ENCODE measurements at places on chromosomes 1 and 21.

- DNase-seq: no peak
These were observed 252.9 kb downstream of the KCNT2 start for GRCh38 chr1:196355206-196355786.

GRCh38 chr1:40309374-40310128 is 7.5 kb downstream of the COL9A2 start:
- DNase-seq: no peak

DNA sequence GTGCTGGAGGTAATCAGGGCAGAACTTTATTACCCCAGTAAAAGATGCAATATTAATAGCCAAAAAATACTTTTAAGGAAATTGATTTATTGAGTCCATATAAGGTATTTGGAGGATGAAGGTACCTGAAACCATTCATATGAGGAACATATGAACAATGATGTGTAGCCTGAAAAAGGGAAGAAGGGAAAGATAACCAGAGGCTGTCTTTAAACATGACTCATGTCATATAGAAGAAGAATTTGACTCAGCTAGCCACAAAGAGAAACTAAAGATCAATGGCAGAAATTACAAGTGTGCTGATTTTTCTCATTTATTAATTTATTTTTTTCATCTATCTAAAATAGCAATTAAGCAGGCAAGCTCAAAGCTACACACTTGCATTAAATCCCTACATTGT is 136.2 kb upstream of the DUSP10 start:
- DNase-seq: no peak

DNA sequence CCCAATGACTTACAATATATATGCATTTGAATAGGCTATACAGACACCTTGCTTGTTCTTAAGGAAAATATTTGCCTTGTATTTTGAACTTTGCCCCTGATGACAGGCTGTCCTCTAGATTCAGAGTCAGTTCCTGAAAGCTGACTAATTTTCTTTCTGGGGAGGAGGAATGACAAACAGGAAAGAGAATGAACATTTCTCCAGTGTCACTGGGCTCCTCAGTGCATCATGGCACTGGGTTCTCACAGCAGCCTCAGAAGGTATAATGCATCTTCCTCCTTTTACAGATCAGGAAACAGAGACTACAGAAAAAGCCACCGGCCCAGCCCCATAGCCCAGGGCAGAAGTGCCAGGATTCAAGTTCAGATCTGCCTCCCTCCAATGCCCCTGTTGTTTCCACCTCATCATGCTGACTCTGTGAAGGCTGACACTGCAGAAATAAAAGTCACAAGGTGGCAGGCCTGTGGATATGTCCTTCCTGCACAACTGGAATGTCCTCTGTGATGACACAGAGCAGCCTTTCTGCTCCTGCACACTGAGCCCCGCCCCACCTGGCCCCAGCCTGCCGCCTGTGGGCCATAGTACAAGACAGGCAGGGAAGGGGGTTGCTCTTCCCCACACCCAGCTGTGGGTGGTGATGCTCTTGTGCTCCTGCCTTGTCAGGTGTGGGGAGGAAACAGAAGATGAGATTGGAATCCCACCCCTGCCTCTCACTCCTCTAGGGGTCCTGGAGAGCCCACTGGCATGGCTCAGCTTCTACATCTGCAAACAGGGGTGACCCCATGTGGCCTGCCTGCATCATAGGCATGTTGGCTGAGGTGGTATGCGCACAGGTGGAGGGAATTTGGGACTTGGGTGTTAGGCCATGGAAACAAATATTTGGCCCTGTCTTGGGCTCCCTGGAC is 6.4 kb downstream of the TTC22 start:
- no peak for DNase-seq

GRCh38 chr1:212635141-212635631 is 26.6 kb downstream of the ATF3 start:
- DNase-seq: no peak

DNA sequence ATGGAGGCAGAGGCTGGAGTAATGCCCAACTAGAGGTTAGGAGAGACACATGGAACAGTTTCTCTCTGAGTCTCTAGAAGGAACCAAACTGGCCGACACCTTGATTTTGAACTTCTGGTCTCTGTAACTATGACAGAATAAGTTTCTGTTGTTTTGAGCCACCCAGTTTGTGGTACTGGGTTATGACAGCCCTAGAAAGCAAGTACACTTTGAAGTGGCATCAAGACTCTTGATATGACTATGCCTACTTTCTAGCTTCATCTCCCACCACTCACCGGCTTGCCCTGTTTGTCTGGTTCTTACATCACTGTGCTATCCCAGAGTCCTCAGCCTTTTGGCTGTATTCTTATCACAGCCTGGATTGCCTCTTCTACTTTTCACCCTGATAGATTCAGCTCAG is 230.3 kb upstream of the USP24 start:
- DNase-seq: no peak

GRCh38 chr1:61561666-61562065 is 163.3 kb downstream of the TM2D1 start:
- no peak for DNase-seq

DNA sequence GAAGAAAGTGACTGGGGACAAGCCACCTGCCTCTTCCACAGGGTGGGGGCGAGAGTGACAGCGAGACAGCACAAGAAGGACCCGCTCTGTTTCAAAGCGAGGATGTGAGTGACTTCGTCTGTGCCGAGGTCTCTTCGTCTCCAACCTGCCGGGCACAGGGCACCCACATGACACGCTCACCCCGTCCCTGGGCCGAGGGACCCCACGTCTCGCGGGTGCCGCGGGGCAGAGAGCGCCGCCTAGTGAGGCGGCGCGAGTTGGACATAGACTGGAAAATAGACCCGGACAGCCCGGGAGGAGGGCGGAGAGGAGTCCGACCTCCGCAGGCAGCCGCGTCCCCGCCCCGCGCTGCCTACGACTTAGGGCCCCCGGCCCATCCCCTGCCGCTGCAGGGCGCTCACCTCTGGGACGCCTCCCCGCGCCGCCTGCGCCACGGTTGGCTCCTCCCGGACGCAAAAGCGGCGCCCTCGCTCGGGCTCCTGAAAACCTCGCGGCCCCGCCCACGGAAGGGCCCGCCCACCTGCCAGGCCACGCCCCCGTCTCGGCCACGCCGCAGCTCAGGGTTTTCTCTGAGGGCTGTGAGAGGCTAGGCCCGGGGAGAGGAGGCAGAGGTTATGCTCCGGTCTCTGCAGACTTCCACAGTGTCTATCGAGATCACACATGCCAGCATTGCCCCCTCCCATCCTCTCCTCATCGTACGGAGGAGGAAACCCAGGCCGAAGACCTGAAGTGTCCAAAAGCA is at the start of gene TLR5:
TSS of gene TLR5 (minus strand) at position 454 of the 742 bp plus-strand sequence. CDS start 30,217 bp downstream, outside the sequence.
- DNase-seq: peak; percentile 93

GRCh38 chr1:22841860-22842281 is 130.8 kb downstream of the LACTBL1 start:
- DNase-seq: no peak

DNA sequence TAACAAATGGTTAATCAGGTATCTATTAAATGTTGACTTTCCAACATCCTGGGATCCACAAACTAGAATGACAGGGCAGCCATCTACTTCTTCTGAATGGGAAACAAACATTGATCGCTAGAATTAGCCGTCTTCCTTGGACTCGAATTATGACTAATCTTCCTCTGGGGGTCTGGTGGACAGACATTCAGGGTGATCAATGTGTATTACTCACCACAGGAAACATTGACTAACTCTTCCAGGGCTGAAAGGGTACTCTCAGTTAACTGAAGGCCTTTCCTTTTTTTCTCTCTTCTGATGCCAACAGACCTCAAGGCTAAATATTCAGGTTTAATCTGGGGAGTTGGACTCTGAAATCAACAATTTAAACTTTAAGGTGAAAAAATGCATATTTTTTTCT is 9.5 kb downstream of the NOL9 start:
- no peak for DNase-seq

DNA sequence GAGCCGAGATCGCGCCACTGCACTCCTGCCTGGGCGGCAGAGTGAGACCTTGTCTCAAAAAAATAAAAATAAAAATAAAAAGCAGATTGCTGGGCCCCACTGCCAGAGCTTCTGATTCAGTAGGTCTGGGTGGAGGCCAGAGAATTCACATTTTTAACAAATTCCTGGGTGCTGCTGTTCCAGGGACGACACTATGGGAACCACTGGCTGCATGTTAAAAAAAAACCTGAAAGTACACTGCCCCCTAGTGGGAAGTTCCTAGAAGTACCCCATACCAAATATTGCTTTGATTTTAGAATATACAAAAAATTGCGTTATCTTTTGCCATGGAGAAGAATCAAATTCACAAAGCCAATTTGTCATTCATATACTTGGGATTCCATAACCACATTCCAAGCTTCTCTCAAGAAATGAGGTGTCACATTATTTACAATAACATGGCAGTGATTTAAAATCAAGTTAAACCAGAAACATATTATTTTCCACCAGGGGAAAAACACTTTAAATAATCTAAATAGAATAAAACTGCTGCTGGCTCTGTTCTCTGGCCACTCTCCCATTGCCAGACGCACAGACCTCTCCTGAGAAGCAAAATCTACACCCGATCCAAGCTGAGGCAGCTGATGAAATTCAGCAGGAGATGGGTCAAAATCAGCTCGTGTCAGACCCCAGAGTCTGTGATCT is 27.4 kb downstream of the SYF2 start:
- no peak for DNase-seq

DNA sequence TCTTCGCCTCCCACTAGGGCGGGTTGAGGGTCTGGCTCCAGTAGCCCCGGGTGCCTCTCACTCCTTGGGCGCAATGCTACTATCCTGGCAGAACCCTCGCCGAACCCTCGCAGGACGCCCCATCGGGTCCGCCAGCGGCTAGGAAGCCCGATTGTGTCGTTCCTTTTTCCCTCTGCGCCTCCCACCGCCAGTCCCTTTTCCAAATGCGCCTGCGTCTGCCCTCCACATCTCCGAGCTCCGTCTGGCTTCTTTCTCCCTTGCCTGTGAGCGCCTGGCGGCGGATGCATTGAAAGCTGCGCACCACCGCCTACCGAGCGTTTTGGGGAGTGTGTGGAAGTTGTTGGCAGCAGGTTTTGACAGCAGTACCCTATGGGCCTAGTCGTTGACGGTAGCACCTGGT is 1.0 kb upstream of the DIRAS3 start:
- no peak for DNase-seq

- no peak for DNase-seq
These were observed 2.6 kb upstream of the LDLRAP1 start for GRCh38 chr1:25540750-25541342.

DNA sequence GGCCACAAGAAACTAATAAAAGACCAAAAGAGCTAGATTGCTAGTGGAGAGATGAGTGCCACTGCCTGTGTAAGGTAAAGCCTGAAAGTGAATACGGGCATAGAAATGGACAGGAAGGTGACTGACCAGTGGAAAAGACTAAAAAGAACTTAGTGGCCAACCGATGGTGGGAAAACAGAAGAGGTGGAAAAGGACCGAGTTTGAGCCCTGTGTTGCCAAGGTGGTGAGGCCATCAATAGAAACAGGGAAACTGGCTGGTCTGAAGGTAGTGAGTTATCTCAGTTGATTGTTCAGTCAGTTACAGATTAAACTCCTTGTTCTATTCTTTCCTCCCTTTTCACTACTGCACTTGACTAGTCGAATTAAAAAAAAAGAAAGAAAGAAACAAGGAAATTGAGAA is 2.5 kb downstream of the WDR77 start:
- no peak for DNase-seq

GRCh38 chr1:97654876-97655585 is 265.8 kb downstream of the DPYD start:
- no peak for DNase-seq

- no peak for DNase-seq
These were observed 441.2 kb downstream of the LRRIQ3 start for GRCh38 chr1:73756817-73757216.

DNA sequence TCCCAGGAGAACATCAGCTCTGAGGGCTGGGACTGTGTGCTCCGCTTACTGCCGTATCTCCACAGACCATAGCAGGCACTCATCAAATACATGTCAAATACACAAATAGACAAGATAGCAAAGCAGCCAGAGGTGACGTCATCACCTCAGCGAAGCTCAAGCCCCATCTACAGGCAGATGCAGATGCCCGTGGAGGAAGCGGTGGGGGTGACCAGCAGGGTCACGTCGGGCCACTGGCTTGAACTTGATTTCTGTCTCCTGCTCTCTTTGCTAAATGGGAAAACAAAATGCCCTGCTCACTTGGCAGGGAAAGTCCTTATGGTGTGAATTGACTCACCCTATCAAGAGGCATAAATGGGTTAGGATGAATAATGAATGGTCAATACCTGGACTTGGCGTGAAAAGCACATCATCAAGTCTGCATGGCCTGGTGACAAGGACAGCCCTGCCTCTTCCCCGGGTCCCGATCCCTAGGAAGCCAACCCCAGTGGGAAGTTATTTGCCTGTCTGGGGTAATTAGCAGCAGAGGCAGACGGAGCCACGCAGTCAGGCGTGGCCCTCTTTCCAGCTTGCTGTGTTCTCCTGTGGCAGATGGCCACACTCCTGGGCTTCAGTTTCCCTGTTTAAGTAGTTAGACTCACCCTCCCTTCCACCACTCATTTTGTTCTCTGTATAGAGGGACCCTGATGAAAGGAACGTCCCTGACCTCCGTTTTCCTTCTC is 536.0 kb downstream of the NPHP4 start:
- no peak for DNase-seq

GRCh38 chr1:203769505-203770343 is 4.7 kb downstream of the LAX1 start:
- no peak for DNase-seq

DNA sequence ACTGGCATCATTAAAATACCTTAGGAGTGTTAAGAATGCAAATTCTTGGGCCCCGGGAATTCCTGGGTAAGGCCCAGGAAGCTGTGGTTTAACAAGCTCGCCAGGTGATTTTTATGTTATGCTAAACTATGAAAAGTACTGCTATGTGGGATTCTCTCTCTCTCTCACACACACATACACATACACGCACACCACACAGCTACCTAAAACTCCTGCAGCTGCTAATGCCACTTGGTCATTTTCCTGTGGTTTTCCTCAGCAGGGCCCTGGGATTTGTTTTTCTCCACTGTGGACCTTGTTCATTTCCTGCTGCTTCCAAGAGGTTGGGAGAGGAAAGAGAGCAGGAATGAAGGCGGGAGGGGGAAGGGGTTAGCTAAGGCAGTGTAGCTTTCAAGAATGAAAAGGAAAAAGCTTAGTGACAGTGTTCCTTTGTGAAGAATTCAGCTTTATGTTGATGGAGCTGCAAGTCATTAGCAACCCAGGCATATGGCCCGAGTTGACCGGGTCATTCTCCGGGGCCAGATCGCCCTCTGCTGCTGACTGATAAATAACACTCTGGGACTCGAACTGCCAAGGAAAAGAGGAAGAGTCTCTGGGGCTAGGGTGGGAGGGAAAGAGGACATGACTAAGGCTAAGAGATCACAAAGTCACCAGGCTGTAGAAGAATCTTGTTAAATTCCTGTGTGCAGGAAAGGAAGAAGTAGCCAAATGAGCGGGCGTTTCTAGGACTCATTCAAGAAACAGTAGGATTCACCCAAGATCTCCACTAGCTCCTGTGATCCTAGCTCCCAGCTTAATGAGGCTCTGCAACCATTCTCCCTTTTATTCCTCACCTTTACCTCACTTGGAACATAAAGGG is 30.5 kb upstream of the LRIG2 start:
- DNase-seq: no peak

DNA sequence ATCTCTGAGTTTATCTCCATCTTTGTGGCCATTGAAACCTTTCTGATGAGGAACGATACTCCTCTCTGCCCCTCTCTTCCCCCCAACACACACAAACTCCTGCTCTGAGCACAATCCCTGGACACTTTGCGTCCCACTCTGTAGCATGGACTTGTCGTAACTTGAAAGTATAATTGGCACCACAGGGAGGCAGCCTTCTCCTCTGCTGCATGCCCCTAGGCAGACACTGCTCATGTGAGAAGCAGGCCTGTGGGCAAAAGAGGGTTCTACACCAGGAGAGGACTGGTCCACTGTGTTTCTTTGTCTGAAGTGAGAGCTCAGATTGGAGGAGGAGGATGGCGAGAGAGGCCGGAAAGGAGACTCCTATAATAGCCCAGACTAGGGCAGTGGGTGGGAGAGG is 3.8 kb upstream of the PARS2 start:
- DNase-seq: no peak

Measured in activated CD8-positive, alpha-beta memory T cell treated with anti-CD3 and anti-CD28 coated beads, Interleukin-2, amount 50 U/mL, for 4 hours (primary cell).